ENCODE measurements at places on chromosomes 13 and 19.
A peak's percentile ranks its signal among the peaks of the same experiment; 100 is the strongest.

- no peak for DNase-seq
These were observed 4.7 kb downstream of the EPS8L1 start for GRCh38 chr19:55080121-55080967.

DNA sequence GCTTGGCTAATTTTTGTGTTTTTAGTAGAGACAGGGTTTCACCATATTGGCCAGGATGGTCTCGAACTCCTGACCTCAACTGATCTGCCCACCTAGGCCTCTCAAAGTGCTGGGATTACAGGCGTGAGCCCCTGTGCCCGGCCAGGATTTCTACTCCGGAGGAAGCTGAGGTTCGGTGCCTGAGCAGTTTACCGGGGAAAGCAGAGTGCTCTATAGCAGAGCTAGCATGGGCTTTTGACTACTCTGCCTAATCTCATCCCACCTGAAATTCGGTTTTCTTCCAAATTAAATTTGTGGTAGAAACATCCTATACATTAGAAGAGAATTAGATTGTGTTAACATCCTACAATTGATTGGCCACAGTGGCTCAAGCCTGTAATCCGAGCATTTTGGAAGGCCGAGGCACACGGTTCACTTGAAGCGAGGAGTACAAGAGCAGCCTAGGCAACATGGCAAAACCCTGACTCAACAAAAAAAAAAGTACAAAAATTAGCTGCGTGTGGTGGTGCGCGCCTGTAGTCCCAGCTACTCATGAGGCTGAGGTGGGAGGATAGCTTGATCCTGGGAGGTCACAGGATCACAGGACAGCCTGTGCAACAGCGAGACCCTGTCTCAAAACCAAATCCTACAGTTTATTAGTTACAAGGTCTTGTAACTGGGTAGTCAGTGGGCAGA lies 1.6 kb downstream of the RPL13A start:
- DNase-seq: no peak

DNA sequence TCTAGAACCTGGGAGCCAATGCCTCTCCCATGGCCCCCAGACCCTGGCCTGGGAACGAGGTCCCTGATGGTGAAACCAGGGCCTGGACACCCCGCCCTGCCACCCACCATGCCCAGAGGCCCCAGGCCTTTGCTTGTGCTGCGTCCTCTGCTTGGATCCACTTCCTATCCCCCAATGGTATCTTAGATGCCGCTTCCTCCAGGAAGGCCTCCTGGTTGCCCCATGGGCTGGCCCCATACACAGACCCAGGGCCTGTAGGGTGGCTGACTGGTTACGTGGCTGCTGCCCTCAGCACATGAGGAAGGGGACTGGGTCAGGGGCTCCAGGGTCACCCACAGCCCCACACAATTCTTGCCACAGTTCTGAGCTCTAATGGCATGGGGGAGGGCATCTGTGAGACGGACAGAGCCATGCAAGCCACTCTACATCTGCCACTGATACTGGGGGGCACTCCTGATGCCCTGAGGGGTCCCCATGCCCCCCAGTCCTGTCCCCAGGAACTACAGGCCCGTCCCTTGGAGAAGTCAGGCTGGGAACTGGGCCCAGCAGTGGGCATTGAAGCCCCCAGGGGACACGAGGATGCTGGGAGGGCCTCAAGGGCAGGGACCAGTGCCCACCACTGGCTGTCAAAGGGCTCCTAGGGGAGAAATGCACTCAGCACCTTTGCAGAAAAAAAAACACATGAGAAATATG lies 5.0 kb downstream of the RPL36 start:
- DNase-seq: no peak

DNA sequence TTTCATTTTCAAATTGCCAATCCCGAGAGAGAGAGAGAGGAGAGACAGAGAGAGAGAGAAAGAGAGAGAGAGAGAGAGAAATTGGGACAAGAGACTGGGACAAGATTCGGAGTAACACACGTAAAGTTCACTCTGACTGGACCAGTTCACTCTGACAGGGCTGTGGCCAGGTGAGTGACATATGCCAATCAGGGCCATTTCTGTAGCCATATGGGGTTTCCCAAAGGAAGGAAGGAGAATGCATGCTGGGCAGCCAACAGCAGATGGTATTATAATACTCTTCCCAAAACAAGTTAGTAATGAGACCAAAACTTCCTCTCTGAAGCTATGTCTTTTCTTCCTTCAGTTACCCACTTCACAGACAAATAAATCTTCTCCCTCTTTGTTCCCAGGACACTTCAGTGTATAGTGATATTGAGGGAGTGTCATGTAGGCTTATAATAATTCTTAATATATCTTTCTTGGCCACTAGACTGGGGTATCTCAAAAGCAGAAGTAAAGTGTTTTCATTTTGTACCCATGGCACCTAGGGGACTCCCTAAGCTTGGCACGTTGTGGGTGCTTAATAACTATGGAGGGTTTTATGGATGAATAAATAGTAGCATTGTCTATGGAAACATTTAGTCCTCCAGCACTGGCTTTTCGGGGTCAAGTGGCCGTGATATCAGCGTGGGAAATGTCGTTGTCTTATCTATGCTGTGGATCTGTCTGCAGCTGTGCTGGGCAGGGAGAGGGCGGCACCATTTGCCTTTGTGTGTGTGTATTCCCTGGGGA lies 51.6 kb downstream of the SERP2 start:
- DNase-seq: no peak

- no peak for DNase-seq
These were observed 23.0 kb downstream of the PDCD5 start for GRCh38 chr19:32603961-32604360.

DNA sequence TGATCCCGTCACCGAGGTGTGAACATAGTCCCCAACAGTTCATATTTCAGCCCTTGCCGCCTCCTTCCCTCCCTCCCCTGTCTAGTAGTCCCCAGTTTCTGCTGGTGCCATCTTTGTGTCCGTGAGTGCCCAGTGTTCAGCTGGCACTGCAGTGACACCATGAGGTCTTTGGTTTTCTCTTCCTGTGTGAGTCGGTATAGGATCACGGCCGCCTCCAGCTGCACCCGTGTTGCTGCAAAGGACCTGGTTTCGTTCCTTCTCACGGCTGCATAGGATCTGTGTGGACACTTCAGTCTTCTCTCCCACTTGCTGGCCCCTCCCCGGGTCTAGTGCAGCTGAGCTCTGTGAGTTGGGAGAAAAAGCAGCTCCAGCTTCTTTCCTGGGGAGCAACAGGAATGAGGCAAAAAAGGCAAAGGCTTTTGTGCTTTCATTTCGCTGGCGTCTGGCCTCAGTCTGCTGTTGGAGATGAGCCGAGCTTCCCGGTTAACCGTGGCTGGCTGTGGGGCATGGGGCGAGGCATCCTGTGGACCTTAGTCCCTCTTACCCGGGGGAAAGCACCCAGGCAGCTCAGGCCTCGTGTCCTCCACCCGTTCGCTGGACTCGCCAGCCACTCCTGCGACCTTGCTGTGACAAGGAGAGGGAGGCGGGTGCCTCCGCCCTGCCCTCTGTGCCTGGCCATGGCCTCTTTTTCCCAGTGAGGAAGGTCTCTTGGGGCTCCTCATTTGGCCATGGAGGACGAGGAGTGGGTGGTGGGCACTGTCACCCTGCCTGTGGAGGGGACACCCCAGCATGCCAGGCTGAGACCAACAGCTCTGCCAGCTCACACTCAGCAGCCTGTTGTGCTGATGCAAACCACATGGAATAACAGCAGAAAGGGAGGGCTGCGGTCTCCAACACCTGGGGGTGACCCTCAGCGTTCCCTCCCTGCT lies 196.5 kb downstream of the TEX29 start:
- no peak for DNase-seq

GRCh38 chr13:29591310-29591709 lies 4.2 kb downstream of the SLC7A1 start:
- DNase-seq: no peak

- no peak for DNase-seq
These were observed 37.8 kb downstream of the ZNF582 start for GRCh38 chr19:56355517-56355916.

- no peak for DNase-seq
These were observed 1.0 kb upstream of the BCAM start for GRCh38 chr19:44807652-44808462.

GRCh38 chr19:51698296-51698695 lies 5.2 kb downstream of the SPACA6 start:
- DNase-seq: no peak

GRCh38 chr13:112983428-112984196 lies 14.6 kb downstream of the MCF2L start:
- no peak for DNase-seq

- DNase-seq: peak; percentile 76
These were observed 505 bp downstream of the PAF1 start for GRCh38 chr19:39390451-39390750.

All from T-helper 9 cell (primary cell).